ENCODE measurements at places on chromosomes 2 and 18.

DNA sequence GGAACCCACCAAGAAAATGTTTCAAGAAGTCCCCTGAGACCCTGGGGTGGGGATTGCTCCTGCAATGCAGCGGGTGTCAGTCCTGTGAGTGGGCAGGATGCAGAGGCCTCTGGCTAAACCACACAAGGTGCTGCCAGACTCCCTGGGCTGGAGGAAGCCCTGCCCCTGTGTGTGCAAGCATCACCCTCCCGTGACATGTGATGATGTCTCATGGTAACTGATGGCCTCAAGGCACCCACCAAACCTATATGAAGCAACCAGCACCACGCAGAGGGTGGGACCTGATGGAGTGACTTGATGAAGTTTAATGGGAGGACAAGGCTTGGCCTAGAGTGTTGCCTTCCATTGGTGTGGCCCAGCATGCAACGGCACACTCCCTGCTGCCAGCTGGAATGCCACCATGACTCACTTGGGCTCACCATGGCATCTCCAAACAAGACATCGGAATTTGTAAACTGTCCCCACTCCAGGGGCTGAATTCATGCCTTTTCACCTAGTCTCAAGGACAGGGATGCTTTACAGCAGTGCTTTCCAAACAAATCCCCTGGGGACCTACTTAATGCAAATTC lies 8.7 kb upstream of the SLC14A1 start:
- DNase-seq: no peak

- no peak for DNase-seq
Observed at GRCh38 chr2:164972216-164972615, 16.9 kb upstream of the SLC38A11 start.

GRCh38 chr2:64781711-64782390 lies 128.1 kb upstream of the SERTAD2 start:
- DNase-seq: no peak

GRCh38 chr2:51158251-51158650 lies 126.3 kb upstream of the NRXN1 start:
- no peak for DNase-seq

DNA sequence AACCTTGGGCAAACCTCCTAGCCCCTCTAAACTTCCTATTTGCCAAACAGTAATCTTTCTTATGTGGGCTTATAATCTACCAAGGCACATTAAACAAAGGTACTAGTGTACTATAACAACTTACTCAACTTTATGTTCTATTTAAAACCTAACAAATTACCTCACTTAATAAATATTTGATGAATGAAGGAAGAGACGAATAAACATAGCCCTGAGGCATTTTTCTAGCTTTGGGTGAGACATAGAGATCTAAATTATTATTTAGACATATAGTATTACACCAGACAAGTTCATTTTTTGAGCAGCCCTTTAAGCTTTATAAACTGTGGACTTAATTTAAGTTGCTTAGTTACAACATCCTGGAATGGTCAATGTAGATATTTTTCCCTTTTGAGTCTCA lies 104.6 kb downstream of the UNC80 start:
- no peak for DNase-seq

- DNase-seq: no peak
Observed at GRCh38 chr2:71824436-71824835, 323.2 kb downstream of the CYP26B1 start.

DNA sequence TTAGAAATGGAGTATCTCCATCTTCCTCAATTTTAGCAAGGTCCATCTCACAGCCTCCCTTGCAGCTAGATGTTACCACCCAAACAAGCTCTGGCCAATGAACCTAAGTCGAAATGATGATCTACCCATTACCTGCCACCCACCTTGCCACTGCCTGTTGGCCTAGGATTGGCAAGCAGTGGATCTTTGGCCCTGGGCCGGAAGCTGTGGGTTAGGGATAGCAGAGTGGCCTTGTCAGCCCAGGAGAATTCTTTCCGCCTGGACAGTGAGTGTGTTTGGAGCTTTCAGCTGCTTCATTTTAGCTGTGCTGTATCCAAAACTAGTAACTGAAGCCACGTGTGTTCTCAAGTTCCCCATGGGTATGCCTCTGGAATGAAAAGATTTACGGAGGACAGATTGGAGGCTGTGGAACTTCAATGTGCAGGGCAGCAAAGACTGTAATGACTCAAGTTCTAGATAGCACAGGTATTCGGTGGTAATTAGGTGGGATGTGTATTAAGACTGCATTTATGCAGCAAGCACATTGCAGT lies 7.7 kb upstream of the PARD6G start:
- DNase-seq: no peak

DNA sequence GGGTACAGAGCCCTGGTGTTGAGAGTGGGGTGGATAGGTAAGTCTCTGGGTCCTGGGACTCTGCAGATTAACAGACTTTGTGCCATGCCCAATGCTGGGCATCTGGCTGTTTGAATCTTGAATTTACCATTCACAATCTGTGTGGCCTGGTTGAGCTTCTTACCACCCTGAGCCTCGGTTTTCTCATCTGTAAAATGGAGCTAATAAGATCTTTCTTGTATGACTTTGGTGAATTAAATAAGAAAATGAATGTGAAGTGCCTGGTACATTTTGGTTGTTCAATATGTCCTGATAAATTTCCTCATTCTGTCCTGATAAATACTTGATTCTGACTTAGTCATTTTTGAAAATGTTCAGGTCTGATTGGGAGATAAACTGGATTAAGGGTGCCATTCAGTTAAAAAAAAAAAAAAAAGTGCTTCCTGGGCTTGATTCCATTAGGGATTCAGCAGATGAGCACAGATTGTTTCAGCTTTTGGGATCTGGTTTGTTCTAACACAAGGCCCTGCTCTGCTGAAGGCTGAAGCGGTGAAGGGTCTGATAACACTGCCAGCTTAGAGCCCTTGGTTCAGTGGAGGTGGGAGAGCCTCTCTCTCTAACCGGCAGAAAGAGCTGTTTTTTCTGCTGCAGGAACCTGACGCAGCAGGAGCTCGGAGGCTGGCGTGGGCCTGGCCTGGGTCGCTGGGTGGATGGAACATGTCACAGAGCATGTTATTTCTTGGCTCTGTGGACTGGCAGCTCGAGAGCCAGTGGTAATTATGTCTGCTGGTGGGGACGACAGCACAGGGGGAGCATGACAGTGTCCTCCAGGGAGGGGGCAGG lies 84.5 kb upstream of the MCFD2 start:
- no peak for DNase-seq

GRCh38 chr2:128402911-128403670 lies 84.4 kb upstream of the HS6ST1 start:
- DNase-seq: no peak
